Heart right ventricle (tissue), 16 donors: ENCODE measurements at places on chromosomes 7 and 10. TPM values are rescaled to one million over a fixed set of nuclear protein-coding genes. Genes with fewer than 3 reads are reported as not detected.

Gene AUTS2
- 6.7 TPM for total RNA-seq

Gene RPEL1
- not detected for total RNA-seq

Gene FOXI2
- total RNA-seq = not detected

Gene DNA2
- 1.6 TPM for total RNA-seq

GRCh38 chr7:25103773-25104172 is 21.3 kb downstream of the CYCS start:
- no peak for DNase-seq

GRCh38 chr10:5502061-5502521 is 2.7 kb upstream of the CALML5 start:
- DNase-seq = no peak

- DNase-seq = no peak
Observed at GRCh38 chr7:2820508-2820934, 23.6 kb downstream of the GNA12 start.

DNA sequence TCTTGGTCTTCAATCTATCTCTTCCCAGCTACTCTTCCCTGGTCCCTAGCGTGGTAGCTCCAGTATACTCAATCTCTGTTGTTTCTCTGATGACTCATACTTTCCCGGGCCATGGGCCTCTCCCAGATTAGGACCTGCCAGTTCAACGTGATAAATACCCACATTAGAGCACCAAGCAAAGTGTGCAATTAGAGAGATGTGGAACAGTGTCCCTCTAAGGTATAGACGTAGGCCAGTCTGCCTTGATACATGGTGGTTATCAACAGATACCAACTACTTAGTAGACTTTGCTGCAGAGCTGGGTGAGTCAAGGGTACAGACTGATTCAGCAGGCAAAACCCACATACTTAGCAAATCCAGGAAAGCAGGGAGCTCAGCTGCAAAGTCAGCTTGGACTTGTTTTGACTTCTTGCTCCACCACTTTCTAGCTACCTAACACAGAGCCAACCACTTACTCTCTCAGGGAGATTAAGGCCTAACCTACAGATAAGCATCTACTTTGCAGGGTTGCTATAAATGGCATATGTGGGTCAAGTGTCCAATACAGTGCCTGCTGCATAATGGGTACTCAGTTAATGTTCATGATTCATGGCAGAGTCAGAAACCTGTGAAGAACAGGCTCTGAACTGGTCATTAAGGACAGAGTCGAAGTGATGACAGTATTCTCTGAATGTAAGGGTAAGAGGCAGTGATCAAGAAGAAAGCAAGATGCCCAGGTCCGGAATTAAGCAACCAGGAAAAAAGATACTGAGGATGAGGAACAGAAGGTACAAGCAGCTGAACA is 176.1 kb downstream of the CHN2 start:
- DNase-seq = peak; percentile 24

DNA sequence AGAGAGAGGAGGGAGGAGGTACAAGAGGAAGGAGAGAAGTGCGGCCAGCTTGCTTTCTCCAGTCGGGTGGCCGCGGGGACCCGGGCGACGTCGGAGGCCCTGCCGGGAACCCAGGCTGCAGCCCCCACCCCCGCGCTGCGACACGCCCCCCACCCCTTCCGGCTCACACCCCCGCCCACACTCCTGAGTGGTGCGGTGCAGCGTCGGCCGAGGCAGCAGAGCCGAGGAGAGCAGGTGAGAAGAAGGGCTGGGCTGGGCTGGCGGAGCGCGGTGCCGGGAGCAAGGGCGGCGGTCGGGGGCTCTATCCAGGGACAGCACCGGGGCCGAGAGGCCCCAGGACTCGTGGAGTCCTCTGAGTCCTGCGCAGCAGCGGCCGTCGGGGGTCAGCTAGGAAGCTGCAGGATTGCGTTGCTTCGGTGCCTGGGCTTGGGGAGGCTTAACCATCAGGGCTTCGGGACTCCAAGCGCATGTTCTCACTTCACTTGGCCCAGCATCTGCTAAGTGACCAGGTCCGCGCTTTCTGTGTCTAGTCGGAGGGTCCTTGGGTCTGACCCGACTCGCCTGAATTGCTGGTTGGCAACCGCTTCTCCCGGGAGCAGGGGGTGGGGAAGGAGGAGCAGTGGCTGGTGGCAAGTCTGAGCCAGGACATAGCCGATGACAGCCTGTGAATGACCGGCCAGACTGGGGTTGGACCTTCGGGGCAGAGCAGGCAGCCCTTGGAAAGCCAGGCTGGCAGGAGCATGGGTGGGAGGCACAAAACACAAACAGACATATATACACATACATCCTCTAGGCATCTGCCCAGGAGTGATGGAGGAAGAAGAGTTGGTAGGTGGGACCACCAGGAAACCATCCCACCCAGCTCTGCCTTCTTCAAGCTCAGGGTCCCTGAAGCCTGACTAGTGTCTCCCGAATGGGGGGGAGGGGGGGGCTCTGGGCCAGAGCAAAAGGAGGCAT is 683 bp downstream of the CHAT start:
- no peak for DNase-seq

- DNase-seq = no peak
Observed at GRCh38 chr7:157890921-157891401, 554.2 kb downstream of the DNAJB6 start.
